Activated naive CD4-positive, alpha-beta T cell (primary cell): ENCODE measurements at places on chromosomes 6 and 20.

- no peak for DNase-seq
Observed at GRCh38 chr6:158152659-158153058, 15.4 kb downstream of the SERAC1 start.

GRCh38 chr6:121627761-121628160 lies 192.3 kb downstream of the GJA1 start:
- no peak for DNase-seq

DNA sequence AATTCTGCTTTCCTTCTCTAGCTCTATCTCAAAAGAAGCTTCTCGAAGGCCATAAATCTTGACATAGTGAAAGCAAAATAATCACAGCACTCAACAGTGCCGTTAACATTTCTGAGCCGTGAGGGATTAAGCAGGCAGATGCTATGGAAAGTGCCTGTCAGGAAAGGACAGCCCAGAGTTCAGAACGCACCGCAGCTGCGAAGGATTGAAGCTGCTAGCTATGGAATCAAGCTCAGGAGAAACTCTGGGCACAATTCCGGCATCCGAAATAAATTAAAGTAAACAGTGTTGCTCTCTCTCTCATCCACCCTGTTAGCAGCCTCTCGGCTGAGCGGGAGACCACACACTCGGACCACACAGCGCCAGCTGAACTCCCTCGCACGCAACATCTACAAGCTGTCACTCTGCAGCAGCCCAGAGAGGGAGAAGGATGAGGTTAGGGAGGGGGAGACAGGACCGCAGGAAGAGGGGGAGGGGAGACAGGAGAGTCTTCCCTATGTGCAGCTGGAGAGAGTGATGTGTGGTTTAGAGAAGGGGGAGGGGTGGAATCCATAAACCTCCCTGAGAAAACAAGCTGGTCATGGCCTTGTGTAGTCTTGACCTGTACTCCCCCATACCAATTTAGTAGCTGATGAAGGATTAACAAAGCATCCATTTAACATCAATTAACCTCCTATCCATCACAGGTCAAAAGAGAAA lies 9.0 kb downstream of the EXOC2 start:
- DNase-seq, result no peak

DNA sequence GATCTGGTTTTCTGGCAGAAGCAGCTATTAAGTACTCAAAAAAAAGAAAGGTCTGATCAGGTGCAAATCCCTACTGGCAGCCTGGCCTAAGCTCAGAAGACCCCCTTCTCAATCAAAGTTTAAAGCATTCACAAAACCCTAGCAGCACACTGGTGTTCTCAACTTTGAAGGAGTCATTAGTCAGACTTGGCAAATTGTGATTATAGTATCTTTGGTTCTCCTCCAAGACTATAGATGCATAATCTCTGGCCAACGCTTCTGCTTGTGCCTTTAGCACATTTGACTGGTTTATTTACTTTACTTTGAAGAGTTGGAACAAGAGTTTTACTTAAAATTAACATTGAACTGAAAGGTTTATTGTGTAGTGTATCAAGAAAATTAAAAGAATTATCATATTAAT lies 248.9 kb downstream of the PTPRK start:
- DNase-seq, result no peak

- DNase-seq, result no peak
Observed at GRCh38 chr6:40956936-40957335, 82.1 kb downstream of the UNC5CL start.

GRCh38 chr20:17620371-17621228 lies 50.7 kb downstream of the DSTN start:
- DNase-seq, result no peak

DNA sequence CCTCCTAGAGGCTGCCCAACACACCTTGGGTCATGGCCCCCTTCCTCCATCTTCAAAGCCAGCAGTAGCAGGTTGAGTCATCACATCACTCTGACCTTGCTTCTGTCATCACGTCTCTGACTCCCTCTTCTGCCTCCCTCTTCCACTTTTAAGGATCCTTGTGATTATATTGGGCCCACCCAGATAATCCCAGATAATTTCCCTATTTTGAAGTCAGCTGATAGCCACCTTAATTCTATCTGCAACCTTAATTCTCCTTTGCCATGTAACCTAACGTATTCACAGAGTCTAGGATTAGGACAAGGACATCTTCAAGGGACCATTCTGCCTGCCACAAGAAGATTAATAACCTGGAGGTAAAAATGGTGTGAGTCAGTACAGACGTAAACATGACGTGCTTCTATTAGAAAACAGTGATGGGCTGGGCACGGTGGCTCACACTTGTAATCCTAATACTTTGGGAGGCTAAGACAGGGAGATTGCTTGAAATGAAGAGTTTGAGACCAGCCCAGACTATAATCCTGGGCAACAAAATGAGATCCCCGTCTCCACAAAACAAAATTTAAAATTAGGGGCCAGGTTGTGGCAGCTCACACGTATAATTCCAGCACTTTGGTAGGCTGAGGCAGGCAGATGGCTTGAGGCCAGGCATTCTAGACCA lies 3.3 kb downstream of the ZSWIM3 start:
- DNase-seq, result no peak

- DNase-seq, result no peak
Observed at GRCh38 chr6:53960311-53960710, 150.9 kb upstream of the MLIP start.

DNA sequence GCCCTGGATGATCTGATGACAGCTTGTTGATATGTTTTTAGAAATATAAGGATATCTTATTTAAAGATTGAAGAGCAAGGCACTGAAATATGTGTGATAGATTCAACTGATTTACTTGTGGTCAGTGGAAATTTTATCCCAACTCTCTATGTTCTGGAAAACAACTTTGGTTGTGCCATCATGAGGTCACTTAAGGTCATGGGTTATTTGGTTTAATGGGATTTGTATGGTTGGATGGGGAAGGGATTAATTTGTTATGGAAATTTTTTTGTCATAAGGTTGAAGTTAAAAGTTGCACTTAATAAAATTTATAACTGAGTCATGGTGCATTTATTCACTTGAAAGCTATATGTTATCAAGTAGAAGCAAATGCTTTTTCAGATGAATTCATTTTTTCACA lies 214.3 kb upstream of the LAMP5 start:
- DNase-seq, result no peak

GRCh38 chr6:32215617-32216016 lies 8.2 kb downstream of the NOTCH4 start:
- no peak for DNase-seq

- no peak for DNase-seq
Observed at GRCh38 chr6:152634773-152635172, 2.4 kb downstream of the SYNE1 start.

- no peak for DNase-seq
Observed at GRCh38 chr6:78192057-78192456, 539.2 kb downstream of the MEI4 start.

GRCh38 chr6:35629876-35630378 lies 58.8 kb downstream of the FKBP5 start:
- no peak for DNase-seq

GRCh38 chr6:143197377-143197776 lies 136.7 kb downstream of the AIG1 start:
- no peak for DNase-seq

GRCh38 chr6:34981951-34982350 lies 92.9 kb downstream of the ANKS1A start:
- no peak for DNase-seq

DNA sequence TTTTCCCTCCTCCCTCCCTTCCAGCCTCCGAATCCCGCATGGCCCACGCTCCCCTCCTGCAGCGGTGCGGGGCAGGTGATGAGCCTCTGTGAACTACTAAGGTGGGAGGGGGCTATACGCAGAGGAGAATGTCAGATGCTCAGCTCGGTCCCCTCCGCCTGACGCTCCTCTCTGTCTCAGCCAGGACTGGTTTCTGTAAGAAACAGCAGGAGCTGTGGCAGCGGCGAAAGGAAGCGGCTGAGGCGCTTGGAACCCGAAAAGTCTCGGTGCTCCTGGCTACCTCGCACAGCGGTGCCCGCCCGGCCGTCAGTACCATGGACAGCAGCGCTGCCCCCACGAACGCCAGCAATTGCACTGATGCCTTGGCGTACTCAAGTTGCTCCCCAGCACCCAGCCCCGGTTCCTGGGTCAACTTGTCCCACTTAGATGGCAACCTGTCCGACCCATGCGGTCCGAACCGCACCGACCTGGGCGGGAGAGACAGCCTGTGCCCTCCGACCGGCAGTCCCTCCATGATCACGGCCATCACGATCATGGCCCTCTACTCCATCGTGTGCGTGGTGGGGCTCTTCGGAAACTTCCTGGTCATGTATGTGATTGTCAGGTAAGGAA lies at the start of gene OPRM1:
TSS of gene OPRM1 (plus strand) at position 10 of the 612 bp plus-strand sequence. CDS start at position 315, 305 bp downstream.
- no peak for DNase-seq
